ENCODE measurements at places on chromosomes 5 and 9.

- no peak for DNase-seq
These were observed 105.2 kb downstream of the CDH10 start for GRCh38 chr5:24539613-24540012.

- no peak for DNase-seq
These were observed 205.0 kb upstream of the TAS2R1 start for GRCh38 chr5:9834871-9835770.

DNA sequence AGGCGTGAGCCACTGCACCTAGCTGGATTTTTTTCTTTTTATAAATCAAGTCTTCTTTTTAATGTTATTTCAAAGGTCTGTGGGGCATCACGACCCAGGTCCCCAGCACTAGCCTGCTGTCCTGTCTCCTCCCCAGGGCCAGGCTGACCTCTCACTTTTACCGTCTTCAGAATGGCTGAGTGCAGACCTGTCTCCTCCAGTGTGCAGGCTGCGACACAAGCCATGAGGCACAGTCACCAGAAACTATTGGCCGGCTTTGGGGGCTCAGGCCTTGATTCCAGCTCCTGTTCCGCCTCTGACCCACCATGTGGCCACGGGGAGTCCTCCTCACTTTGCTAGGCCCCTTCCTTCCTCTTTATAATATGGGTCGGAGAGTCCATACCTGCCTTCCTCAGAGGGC, 46.6 kb upstream of the NEURL1B start:
- DNase-seq = no peak

DNA sequence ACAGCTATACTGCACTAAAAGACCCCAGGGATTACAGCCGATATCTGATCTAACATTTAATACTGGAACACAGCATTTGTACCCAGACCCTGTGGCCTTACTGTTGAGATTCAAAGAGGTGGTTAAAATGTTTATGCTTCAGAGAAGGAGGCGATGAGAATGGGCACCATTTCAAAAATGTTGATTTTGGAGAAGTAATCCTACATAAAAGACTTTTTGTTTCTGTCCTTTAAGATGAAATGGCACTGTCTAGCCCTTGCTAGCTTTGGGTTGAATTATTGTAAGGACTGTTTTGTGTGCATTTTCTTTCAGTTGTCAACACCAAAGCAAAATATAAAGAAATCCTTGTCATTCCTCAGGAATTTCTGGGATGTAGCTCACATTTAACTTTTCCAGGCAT, 288.5 kb upstream of the ANKH start:
- no peak for DNase-seq

DNA sequence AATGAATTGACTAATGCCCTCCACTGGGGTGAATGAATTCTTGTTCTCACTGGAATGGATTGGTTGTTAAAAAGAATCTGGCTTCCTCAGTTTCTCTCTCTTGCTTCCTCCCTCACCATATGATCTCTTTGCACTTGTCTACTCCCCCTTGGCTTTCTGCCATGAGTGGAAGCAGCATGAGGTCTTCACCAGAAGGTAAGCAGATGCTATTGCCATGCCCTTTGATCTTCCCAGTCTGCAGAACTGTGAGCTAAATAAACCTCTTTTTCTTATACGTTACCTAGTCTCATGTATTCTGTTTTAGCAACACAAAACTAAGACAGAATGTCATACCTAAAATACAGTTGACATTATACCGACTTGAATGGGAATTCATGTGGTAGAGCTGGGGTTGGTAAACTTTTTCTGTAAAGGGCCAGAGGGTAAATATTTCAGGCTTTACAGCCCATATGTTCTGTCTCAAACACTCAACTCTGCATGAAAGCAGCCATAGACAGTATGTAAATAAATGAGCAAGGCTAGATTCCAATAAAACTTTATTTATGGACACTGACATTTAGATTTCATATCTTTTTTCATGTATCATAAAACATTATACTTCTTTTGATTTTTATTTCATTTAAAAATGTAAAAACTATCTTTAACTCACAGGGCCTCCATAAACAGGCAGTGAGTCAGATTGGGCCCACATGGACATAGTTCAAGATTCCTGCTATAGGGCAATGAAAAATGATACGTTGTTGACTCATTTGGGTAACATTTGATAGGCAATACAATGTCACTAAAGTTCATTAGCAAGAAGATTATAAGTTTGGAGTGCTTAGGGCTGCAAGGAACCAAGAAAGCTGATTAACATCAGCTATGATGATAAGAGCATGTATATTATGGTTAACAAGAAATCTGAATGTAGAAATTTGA, 79.4 kb upstream of the TLE4 start:
- DNase-seq = no peak

GRCh38 chr9:15142878-15143534, 164.0 kb downstream of the TTC39B start:
- DNase-seq = no peak

DNA sequence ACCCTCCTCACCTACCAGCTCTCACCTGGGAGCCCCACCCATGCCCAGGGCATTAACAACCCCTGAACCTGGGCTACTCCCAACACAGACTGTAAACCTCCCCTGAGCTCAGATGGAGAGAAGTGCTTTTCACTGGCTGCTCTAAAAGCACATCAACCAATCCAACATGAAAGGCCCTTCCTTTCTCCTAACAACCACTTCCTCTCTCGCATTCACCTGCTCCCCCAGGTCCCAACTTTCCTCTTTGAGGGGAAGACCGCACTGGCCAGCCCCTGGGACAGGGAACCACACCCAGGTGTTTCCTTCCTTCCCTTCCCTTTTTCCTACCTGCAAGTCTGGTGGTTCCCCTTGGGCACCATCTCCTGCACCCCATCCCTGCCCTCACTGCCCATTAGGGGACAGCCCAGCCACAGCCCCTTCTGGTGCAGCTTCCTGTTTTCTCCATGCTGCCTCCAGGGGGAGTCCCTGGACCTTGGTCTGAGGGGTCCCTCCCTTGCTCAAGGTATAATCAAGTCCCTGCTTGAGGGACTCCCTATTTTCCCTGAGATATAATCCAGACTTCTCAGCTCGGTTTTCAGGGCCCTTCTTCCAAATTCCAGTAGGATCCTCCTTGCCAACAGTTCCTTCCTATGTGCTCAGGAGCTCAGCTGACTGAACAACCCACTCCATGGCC, 30.5 kb upstream of the DAB2IP start:
- no peak for DNase-seq

DNA sequence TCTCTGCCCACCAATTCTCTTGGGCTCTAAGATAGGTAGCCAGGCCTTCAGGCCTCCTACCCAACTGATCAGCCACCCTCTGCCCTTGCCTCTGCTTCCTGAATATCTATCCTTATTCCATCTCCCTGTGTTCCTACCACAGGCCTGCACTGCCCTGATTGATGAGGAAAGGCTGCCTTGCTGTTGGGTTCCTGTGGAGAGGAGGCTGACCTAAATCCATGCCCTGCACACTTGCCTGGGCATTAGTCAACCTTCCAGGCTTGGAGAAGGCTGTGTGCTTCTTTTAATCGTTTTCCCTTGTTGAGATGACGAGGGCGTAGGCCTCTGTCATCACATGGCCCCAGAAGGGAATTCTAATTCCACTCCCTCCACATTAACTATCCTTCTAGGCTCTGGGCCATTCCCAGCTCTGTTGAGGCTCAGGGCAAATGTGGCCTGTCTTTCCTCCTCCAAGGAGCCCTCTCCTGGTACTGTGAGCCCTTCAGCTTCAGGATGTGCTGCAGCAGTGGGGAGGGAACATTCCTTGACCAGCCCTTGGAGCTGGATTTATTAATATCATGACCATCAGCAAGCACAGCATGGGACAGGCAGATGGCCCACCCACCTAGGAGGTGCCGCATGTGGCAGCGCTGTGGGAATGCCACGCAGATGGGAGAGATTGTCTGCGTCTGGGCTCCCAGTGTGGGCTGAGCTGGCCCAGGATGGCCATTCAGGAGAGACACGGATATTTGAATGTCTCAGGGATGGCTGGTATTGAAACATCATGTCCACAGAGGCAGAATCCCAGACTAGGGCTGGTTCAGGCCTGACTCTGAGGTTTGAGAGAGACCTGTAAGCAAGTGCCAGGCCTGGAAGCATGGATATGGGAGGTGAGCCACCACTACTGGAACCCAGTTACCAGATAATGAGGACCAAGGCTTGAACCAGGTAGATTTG, 40.9 kb downstream of the ANGPTL2 start:
- no peak for DNase-seq

DNA sequence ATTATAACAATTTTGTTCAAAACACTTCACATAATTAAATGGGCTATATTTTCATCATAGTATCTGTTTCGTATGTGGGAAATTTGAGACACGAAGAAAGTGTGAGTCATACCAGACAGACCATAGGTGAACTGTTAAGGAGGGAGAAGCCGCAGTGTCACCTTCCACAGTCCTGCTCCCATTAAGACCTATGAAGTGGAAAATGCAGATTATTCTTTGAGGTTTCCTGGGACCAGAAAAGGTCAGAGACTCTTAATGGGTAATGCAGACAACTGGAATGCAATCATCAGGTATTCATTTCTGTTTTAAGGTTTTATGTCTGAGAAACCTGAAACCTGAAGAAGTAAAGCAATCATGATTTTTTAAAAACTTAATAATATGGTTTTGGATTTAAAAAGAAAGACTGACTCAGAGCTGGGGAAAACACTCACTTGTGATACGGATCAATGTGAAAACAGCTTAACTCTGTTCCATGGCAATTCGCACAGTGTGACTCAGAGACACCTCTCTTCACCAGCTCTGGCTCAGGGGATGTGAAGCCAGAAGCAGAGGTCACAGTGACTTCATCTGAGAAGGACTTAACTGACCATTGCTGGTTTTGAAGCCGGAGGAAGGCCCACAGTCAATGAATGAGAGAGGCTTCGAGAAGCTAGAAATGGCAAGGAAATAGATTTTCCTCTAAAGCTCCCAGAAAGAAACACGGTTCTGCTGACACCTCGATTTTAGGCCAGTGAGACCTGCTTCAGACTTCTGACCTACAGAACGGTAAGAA, 17.2 kb upstream of the GCNT1 start:
- no peak for DNase-seq

DNA sequence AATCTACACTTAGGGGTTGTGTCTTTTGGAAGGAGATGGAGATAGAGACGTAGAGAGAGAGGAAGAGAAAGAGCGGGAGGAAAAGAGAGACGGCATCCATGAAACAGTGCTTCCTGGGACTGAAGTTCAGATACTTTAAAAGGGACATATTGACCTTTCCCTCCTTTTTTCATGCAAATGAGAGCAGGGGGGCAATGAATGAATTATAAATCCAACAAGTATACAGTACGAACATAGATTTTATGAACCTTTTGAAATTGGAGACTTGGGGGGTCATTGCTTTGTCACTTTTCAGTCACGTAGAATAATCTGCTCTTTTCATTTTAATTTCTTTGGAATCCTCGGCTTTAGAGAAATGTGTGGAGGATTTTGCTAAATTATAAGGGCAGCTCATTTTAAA, 364.2 kb downstream of the MAT2B start:
- DNase-seq = no peak

GRCh38 chr5:72372331-72372730, 52.2 kb downstream of the PTCD2 start:
- no peak for DNase-seq

GRCh38 chr9:68643901-68644809, 60.9 kb upstream of the PIP5K1B start:
- no peak for DNase-seq

DNA sequence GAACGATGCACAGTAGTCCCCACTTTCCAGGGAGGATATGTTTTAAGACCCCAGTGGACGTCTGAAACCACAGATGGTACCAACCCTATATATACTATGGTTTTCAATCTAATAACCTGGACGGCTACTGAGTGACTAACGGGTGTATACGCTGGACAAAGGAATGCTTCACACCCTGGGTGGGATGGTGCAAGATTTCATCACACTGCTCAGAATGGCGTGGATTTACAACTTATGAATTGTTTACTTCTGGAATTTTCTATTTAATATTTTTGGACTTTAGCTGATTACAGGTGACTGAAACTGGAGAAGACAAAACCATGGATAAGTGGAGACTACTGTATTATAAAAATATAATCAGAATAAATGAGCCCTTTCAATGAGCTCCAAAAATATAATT, 147.6 kb upstream of the TRIM32 start:
- DNase-seq = no peak

- DNase-seq = no peak
These were observed 76.2 kb upstream of the IL6ST start for GRCh38 chr5:56070851-56071465.

DNA sequence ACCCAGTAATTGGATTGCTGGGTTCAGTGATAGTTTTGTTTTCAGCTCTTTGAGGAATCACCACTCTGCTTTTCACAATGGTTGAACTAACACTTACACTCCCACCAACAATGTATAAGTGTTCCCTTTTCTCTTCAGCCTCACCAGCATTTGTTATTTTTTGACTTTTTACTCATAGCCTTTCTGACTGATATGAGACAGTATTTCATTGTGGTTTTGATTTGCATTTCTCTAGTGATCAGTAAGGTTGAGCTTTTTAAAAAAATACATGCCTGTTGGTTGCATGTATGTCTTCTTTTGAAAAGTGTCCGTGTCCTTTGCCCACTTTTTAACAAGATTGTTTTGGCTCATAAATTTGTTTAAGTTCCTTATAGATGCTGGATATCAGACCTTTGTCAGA, 185.7 kb upstream of the CCNH start:
- no peak for DNase-seq

- no peak for DNase-seq
These were observed 101.3 kb downstream of the SH3TC2 start for GRCh38 chr5:148961261-148962199.

DNA sequence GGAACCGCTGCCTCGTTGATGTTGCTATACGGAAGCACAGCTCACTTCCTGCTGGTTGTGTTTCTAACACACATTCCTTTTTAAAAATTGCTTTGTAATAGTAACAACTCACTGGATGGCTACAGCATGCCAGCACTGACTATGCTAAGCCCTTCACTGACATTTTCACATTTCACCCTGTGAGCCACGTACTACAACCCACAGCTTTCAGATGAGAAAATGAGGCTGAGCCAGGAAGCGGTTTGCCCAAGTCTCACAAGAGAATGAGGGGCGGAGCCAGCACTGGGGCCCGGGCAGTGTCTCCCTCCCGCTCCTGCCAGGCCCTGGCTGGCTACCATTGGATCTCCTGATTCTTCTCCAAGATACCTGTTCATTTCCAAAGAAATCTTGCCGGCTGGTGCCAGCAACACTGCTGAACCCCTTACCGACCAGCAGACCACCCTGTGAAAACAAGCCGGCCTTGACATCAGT, 38.3 kb downstream of the FAM78A start:
- no peak for DNase-seq

DNA sequence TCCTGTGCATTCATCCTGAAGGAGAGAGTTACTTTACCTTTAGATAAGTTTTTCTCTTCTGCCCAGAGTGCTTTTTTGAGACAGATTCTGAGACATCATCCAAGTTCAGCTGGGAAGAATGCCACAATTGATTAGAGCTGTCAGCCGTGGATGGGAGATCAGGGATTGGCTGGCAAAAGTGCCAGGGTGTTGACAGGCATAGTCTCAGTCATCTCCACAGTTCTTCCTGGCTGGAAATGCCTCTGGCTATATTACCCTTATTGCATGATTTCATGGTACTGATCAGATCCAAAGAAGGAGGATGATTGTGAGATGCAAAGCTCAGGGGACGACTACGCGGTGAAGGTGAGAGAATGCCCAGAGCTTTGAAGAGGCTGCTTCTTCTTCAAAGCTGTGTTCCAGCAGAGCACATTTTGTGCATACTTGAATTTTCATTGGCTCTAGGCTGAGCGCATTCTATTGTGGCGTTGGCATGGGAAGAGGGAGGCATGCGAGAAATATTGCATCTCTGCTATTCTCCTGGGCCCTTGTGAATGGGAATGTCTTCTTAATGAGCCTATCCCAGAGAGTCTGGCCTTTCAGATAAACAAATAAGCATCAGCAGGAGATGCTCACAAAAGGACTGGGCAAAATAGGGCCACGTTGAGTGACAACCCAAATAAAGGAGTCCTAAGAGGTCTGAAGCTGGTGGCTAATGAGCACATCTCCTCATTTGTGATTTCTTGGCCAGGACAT, 82.1 kb downstream of the GRIA1 start:
- DNase-seq = no peak
